Smooth muscle cell of the coronary artery (primary cell): ENCODE measurements at places on chromosomes 6 and 20. TPM values are rescaled to one million over a fixed set of nuclear protein-coding genes. Genes with fewer than 3 reads are reported as not detected.

Gene NUDT3
- total RNA-seq = 13.2 and 13.9 TPM in 2 replicates

Gene C20orf141
- total RNA-seq = not detected in 2 replicates

Gene C20orf202
- not detected in 2 replicates for total RNA-seq

Gene TREM2
- 0.12 TPM in 1 of 2 replicates, not detected in the other for total RNA-seq

Gene EDN3
- not detected in 2 replicates for total RNA-seq

Gene PCK1
- not detected in 2 replicates for total RNA-seq

Gene SDC4
- 28.8 and 50.7 TPM in 2 replicates for total RNA-seq

Gene EDN1
- 2.3 and 312 TPM in 2 replicates for total RNA-seq

Gene RMND1
- 21.9 and 22.6 TPM in 2 replicates for total RNA-seq

Gene SEL1L2
- 0.23 TPM in 1 of 2 replicates, not detected in the other for total RNA-seq

Gene CLPSL2
- total RNA-seq = not detected in 2 replicates

Gene TMEM151B
- total RNA-seq = not detected in 2 replicates

Gene COL10A1
- under 0.01 and 1.1 TPM in 2 replicates for total RNA-seq

Gene NCOA7
- total RNA-seq = 114 and 119 TPM in 2 replicates
